Kidney glomerular epithelial cell (primary cell): ENCODE measurements at places on chromosomes 5 and 9.

DNA sequence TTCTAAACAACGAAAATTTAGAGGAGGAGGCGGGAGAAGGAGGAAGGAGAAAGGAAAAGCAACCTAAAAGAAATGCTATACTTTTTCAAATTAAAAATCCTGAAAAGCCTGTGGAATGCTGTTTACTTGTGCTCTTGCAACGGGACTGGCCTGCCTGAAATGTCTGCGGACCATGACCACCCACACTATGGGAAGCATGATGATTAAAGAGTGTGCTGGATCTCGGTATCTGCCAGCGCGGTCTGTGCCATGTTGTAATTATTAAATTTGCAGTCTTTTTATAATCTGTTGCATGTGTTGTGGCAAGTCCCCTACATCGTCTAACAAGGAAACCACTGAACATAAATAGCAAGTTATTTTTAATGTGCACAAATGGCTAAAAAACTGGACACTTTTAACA, 111.4 kb downstream of the FANCC start:
- peak; percentile 40 for DNase-seq

- DNase-seq: peak; percentile 73
Observed at GRCh38 chr9:124621371-124622328, 114.5 kb upstream of the NR5A1 start.

DNA sequence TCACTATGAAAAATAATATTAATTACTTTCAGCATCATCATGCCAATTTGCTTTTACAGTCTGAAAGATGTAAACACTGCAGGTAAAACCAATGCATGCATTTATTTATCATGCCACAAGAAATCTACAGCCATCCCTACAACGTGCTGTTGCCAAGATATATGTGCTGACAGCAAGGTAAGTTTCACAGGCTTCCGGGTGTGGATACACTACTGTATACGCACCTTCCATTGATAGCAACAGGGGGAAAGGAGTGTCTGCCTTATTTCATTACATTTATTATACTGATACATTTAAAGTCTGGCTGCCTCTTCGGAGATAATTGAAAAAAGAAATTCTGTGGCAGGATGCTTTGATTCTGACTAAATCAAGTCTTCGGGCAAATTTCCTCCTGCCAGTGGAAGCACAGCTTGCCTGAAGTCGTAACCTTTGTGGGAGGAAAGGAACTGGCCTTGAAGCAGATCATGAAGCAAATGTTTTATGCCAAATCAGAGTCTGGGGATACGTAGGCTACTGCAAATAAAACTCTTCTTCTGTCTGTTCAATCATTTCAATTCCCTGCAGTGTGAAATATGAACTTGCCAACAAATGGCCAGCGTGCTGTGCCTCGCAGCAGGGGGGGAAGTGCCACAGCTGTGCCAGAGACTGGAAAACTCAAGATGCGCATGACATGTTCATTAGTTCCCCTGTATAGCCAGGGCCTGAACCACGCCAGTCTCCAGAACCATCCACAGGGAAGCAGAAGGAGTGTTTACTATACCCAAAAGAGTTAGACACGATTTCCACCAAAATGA, 268.1 kb downstream of the EFNA5 start:
- DNase-seq: no peak

DNA sequence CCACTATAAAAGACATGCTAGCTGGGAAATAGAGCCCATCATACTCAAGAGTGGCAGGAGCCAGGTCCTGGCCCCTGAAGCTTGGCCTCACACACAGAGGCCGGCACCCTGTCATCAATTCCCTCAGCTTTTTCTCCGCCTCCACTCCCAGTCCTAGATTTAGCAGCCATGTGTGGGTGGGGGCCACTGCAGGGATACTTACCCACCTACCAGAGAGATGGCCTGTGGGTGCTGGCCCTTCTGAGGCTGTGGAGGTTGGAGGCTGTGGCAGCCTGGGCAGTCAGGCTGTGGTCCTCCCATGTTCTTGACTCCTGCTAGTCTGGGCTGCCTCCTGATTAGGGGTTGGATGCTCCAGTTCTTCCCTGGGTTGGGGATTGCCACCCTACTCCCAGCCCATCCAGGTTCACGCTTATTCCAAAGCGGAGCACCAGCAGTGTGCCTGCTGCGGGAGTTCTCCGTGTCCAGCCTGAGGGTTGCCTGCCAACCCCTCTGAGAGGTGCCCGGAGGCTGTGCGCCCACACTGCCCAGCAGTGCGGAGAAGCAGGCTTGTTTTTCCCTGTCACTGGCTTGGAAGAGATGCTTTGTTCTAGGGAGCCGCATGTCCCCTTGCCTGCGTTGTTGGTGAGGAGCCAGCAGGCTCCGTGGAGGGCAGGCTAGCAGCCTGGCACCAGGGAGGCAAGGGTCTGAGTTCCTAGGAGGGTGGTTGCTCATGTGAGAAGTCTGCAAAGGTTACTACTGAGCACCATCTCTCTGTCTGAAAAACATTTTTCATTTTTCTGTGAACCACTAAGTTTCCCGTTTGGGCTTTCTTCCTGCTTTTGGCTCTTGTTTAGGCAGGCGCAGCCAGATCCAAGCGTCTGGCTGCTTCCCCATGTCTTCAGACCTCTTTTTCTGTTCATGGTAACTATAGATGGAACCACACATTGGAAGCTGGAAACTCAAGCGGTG, 7.5 kb downstream of the SLC22A5 start:
- no peak for DNase-seq

GRCh38 chr9:110160123-110160522, 47.8 kb downstream of the C9orf152 start:
- DNase-seq: no peak

- no peak for DNase-seq
Observed at GRCh38 chr5:2130361-2130760, 247.6 kb upstream of the IRX4 start.

GRCh38 chr9:106356924-106357323, 506.0 kb upstream of the ZNF462 start:
- DNase-seq: no peak

- DNase-seq: no peak
Observed at GRCh38 chr9:24258626-24259025, 287.1 kb downstream of the IZUMO3 start.

GRCh38 chr9:134474055-134474370, 147.8 kb downstream of the RXRA start:
- DNase-seq: no peak

DNA sequence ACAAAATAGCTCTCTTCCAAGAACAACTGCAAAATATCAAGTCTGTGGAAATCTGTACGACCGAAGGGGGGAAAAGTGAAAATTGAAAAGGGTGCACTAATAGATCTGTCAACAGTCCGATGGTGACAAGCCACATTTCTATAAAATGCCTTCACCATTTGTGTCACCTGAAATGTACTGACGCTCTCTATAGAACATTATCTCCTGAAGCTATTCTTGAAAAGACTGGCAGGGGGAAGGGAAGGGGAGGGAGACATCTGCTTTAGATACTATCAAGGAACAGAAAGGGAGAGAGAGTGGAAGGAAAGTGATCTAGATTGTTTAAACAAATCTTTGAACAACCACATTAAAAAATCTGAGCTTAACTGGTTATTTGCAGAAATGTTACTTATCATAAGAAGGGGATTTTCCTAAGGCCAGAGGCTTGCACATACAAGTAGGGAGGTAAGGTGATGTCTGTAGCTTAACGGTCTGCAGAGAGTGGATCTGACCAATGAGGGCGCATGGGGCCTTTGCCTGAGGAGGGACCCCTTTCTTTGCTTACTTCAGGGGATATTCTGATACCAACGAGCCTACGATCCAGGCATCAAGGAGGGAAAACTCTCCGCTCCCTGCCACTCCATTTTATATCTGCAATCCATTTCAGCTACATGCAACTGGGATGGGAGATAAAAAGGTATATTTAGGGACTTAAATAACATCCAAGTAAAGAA, 92.1 kb downstream of the CRB2 start:
- DNase-seq: no peak

GRCh38 chr5:4027088-4027734, 431.6 kb downstream of the IRX1 start:
- no peak for DNase-seq

DNA sequence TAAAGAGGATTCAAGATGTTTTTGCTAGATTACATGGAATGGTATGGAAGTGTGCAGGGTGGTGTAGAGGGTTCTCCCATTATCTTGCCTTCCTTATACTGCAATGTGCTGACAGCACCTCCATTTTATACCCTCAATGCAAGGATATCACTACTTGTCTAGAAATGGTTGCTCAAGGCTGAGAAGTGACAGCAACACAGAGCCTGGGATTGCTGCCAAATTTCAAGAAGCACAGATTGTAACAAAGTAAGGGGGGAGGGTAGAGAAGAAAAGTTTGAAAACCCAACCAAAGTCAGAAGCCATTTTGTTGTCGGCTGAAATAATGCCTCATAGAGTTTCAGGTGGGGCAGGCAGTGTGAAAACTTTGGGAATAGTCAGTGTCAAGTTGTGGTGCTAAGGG, 29.8 kb downstream of the PCDHAC2 start:
- DNase-seq: no peak

- DNase-seq: peak; percentile 93
Observed at GRCh38 chr5:150517272-150518152, 9.6 kb downstream of the NDST1 start.

DNA sequence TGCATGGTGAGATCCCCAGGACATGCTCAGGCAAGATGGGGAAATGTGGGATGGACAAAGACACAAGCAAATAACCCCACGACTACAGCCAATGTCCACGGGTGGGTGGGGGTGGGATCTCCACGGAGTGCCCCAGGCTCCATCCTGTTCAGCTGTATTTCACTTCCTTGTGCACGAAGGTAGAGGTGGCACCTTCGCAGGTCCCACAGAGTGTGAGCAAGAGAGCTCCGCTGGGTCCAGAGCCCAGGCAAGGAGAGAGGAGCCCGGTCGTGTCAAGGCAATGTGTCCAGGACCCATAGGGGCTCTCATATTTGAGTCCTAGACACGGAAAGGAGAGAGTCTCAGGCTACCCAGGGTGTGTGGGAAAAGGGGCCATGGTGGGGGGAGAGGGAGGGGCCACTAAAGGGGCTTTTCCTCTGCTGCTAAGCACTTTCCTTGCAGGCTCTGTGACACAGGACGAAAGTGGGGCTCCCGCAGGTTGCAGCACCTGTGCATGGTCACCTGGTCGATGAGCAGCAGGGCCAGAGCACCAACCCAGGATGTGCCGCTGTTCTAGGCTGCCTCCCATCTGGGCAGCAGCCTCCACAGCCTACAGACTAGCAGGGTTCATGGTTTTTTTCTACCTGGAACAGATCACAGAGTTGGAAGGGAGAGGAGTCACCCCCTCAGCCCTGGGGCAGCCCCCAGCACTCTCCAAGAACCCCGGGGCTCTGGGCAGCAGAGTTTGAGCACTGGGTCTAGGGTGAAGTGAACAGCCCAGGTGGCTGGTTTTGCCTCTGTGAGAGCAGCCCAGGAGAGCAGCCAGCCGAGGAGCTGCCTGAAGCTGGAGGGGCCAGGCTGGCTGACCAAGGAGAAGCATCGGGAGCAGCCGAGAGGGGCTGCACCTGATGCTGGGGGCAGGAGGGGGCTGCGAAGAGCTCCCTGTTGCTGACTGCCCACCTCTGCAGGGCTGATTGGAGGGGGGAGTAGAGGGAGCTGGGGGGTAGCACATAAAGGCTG, 100.7 kb upstream of the MVB12B start:
- DNase-seq: no peak

GRCh38 chr5:42306287-42306686, 117.0 kb upstream of the GHR start:
- DNase-seq: no peak

DNA sequence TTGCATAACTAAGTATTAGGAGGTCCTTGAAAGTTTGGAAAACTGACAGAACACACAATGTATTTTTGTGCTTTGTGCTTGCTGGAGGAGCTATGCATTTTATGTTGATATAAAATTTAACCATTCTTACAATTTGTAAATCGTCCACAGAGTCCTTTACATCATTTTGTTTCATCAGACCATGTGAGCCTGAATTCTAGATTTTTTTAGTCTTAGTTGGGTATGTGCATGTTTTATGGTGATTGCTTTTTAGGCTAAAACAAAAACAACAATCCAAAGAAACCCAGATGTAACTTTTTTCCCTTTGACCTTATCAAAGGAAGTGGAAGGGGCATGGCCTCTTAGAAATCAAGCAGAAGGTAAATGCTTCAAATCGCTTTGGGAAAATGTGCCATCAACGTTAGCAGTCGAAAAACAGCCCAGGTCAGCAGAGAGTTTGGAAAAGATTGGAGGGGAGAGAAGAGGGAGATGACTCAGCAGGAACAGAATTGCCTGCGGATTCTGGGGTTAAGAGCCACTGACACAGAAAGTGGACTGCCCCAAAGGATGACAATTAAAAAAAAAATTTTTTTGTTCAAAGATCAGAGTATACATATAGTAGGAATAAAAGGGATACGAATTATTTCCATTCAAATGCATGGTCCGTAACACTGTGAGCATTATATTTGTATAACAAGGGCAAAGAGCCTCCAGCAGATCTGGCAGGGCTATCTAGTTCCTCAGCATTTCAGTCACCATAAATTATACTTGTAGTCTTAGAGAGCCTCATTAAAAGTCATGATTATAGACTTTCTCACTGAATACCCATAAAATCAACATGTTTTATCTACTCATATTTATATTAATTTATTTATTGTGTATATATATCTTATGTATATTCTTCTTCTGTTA, 253.5 kb upstream of the HAPLN1 start:
- DNase-seq: no peak

DNA sequence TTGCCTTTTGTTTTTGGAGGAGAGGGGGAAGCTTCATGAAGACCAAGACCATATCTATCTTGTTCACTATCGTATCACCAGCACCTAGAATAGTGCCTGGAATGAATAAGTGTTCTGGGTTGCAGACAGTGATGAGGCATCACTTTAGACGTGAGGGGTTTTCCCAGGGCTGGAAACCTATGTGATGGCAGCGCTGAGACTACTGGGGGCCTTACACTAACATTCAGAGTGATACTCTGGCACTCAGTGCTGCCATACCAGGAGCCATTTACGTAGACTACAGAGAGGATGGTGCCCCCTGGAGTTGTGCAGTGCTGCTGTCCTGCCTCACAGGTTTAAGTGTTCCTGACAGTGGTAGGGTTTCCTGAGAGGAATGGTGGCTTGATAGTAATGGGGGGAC, 6.9 kb downstream of the CCL19 start:
- no peak for DNase-seq

DNA sequence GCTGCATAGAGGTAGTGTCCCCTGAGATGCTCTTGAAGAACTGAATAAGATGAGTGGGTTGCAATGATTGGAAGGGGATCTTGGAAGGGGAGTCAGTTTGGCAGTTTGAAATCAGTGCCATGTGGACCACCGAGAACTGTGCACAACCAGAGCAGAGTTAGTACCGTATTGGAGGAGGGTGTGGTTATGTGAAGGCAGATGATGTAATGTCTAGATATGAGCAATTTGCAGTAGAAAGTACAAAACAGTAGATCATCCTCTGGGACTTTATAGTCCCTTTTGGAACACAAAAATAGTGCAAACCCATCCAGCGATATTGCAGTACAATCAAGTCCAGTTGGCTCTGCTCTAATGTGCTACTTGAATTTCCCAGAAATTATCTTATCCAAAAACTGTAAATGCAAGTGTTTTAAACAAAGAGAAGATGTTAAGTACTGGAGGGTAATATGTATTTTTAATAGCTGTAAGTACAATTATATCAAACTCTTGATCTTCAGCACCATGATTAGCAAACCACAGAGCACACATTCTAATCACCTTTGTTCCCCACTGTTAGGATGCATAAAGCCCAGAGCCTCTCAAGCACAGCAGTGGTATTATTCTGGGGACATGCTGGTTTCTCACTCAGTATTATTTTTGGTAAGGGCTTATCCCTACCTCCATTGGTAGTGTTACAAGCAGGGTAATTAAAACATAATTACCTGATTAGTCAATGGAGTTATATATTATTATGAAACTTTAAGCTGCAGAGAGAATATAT, 41.5 kb downstream of the MEGF10 start:
- DNase-seq: no peak

GRCh38 chr5:147040856-147041255, 162.3 kb upstream of the PPP2R2B start:
- no peak for DNase-seq
